Neural crest cell (in vitro differentiated cells): ENCODE measurements at places on chromosomes 7 and 10.

DNA sequence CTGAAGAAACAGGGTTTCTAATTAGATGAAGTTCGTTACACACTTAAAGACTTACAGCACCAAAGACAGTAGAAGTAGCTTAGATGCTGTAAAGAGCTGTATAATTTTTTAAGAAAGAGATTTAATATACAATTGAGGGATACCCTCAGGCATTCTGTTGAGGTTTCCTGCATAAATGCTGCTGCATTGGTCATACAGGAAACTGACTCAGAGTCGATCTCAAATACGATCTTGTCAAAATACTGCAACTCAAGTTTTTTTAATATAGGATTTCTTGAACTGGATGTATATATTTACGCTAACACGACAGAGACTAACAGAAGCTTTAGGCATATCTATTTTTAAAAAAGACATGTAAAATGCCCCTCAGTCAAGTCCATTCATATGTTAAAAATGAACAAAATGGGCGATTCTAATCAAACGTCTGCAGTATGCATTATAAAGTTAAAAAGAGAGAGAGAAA, 2.4 kb upstream of the ARID5B start:
- no peak for DNase-seq

GRCh38 chr10:119330342-119330741, 123.0 kb downstream of the GRK5 start:
- DNase-seq, result no peak

DNA sequence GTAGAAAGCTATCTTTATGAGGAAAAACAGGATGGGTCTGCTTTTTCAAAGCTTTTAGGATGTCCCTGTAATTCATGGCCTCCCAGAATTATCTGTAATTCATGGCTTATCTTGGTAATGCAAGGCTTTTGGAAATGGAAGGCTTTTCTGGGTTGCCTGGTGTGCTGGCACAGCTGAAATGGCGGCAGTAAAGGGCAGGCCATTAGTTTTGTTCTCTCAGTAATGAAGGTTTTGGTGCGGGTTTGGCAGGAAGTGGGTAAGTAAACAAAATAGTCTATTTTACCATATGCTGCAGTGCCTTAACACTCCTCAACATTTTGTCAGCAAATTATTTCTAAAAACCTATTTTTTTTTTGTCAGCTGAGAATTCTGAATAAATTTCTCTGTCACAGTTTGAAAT, 69.3 kb downstream of the LRGUK start:
- DNase-seq, result no peak

GRCh38 chr10:121426307-121426706, 171.9 kb downstream of the FGFR2 start:
- no peak for DNase-seq

- DNase-seq, result no peak
These were observed 4.3 kb upstream of the ELFN1 start for GRCh38 chr7:1665549-1666316.

DNA sequence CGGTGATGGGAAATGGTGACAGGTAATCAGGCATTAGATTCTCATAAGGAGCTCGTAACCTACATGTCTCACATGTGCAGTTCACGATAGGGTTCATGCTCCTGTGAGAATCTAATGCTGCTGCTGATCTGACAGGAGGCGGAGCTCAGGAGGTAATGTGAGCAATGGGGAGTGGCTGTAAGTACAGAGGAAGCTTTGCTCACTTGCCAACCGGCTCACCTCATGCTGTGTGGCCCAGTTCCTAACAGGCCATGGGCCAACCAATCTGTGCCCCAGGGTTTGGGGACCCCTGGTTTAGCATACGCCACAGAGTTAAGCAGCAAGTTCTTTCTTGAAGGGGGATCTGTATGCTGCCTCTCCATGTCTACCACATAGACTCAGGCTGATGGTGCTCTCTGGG, 133.1 kb downstream of the IQUB start:
- no peak for DNase-seq

DNA sequence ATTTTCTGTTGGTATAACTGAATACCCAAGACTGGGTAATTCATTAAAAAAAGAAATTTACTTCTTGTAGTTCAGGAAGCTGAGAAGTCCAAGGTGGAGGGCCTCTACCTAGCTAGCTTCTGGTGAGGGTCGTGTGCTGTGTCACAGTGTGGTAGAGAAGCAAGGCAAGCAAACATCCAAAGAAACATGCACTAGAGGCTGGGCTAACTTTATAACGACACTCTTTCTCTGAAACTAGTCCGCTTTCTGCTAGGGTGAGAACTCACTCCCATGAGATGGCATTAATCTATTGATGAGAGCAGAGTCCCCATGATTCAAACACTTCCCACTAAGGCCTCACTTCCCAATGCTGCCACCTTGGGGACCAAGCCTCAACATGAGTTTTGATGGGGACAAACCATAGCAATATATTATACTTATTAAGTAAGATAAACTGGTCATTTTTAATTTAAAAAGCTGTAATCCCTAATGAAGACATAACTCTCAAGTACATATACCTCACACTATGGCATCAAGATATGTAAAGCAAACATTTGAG, 50.8 kb downstream of the PHYHIPL start:
- no peak for DNase-seq

DNA sequence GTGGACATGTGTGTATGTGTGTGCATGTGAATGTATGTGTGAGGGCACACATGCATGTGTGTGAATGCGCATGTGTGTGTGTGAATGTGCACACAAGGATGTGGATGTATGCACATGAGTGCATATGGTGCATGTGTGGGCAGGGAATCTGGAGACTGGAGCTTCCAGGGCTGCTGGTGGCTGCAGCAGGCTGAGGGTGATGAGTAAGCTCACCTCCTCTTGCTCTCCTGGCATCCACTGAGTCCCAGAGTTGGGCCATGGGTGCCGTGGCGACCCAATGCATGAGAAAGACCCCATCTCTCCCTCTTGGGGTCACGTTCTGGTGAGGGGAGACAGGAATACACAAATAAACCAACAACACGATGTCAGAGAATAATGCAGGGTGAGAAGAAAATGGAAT, 33.3 kb upstream of the COL13A1 start:
- DNase-seq, result no peak

DNA sequence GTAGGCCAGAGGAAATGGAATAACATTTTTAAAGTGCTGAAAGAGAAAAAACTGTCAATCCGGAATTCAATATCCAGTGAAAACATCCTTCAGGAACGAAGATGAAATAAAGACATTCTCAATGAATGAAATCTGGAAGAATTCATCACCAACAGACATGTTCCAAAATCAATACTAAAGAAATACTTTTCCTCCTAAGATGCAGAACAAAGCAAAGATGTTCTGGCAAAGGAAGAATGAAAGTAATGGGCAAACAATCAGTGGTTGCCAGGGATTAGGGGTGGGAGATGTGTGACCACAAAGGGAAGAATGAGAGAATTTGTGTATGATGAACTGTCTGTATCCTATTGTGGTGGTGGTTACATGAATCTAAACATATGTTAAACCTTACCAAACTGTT, 52.8 kb upstream of the EEPD1 start:
- DNase-seq, result no peak

DNA sequence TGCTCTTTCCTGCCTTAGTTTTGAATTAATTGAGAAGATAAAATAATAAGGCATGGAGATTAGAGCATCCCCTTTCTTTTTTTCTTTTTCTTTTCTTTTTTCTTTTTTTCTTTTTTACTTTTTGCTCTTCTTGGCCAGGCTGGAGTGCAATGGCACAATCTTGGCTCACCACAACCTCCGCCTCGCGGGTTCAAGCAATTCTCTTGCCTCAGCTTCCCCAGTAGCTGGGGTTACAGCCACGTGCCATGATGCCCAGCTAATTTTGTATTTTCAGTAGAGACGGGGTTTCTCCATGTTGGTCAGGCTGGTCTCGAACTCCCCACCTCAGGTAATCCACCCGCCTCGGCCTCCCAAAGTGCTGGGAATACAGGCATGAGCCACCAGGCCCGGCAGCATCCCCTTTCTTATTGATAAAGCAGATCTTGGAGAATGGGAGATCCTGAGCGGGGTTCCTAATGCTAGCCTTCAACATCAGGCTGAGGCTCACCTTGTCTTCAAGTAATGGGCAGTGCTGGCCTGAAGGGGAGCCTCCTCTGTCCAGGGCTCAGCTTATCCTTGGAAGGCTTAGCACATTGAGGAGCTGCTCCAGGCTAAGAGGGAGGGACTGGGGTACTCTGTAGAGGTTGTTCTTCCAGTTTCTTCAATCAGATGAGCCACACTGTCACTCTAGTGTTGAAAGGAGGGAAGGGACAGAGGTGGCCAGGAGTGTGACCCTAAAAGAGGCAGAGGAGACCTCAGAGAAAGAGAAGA, 27.9 kb downstream of the GSTO2 start:
- DNase-seq, result no peak

DNA sequence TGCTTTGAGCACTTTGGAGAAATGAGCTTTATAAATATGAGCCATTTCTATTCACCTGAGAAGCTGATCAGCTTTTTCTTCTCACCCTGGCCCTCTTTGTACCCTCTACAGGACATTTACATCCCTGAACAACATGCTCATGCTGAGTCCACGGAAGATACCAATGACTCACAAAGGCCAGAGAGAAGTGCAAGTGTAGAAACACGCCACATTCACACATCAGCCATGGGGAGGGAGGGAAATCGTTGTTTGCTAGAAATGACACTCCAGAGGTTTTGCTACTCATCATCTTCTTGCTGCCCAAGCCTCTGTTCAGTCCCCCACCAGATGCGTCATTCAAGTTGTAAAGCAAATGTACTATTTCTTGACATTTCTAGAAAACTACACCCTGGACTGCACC, 2.8 kb upstream of the UCN3 start:
- DNase-seq, result no peak

- no peak for DNase-seq
These were observed 103.9 kb downstream of the RAPGEF5 start for GRCh38 chr7:22252936-22253536.

DNA sequence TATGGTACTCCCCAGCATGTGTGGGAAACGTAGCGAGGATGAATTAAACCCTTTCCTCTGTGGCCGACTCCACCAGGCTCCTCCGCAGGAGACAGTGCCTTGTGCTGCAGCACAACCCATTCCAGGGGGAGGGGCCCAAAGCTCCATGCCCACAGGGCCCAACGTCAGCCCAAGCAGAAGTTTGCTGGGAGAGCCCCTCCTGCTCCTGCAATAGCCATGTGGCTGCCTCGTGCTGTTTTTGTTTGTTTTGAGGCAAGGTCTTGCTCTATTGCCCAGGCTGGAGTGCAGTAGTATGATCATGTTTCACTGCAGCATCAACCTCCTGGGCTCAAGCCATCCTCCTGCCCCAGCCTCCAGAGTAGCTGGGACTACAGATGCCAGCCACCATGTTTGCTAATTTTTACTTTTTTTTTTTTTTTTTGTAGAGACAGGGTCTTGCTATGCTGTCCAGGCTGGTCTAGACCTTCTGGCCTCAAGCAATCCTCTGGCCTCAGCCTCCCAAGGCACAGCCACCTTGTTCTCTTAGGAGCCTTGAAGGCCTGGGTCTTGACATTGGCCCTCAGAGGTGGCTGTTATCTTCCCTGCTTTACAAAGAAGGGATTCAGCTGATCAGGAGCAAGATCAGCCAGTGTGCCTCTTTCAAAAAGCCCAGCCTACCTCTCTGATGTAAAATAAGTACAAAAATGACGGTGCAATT, 102.8 kb downstream of the DYNC2I1 start:
- DNase-seq, result no peak

- DNase-seq, result no peak
These were observed 113.7 kb upstream of the LRRN3 start for GRCh38 chr7:110977127-110977737.

DNA sequence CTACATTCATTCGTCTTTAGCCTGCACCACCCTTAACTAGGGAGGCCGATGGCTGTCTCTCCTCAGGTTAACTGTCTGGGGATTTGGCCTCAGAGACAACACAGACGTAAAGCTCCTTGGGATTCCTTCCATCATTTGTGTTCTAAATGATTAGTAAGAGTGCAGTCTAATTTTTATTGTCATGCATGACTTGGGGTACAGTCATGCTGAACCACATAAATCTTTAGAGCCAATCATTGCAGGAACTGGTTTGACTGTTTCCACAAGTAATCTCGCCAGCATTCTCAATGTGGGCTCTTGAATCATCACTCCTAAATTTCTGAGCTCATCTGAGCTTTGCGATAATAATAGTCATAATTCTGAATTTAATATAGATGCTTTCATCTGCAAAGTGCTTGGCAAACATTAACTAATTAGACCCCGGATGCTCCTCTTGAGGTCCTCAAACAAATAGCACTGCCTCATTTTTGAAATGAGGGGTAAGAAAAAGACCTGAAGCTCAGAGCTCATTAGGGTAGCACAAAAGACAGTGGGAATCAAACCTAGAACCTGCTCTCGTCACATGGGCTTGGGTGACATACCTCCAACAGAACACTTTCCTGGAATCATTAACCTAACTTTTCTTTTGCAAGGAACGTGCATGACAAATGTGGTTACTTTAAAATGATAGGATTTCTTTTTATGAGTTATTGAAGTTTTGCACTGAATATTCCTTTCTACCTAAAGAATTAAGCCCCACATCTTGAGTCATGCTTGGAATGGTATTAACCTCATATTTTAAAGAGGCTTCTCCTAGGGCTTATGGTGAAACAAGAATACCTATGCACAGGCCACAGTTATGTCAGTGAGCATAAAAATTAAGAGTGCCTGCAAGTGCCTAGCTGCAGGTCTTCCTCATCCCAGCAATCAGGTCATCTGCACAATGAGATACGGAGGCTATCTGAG, 118.9 kb upstream of the NRP1 start:
- DNase-seq, result no peak

DNA sequence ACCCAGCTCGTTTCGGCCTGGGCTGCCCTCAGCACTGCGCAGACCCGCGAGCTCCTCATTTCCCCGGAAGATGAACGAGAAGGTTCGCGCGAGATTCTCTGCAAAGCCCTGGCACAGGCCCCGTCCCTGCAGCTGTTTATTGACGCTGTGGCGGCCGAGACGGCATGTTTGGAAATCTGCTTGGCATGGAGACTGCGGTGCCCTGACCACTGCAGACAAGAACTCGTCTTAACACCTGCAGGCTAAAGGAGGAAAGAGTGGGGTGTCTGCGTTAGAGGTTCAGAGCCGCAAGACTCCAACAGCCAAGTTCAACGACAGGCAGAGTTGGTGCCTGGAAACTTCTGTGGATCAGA, 125.6 kb downstream of the DNAJB6 start:
- no peak for DNase-seq

DNA sequence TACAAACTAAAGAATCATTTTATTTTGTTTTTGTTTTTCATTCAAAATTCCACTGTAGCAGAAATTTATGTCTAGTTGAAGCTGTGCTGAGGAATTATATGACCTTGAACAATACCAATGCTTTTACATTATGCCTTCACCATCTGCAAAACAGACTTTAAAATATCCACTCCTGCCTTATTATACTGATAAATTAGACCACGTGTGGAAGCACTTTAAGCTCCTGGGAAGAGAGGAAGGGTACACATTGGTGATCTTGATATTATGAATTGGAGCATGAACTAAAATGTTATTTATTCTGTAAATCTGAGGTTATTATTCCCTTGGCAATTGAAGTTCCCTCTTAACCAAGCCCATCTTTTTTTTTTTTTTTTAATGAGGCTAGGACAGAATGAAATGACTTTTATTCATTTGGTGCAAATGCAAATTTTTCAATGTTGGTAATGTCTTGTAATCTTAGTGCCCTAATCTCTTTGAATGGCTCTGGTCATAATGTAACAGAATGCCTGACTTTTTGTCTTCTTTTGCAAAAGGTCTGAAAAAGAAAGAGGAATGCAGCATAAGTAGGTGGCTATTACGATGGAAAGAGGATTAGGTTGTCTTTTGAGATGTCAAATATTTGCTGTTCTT, 139.9 kb upstream of the COBL start:
- DNase-seq, result no peak
